ENCODE measurements at places on chromosomes 13 and 19.

DNA sequence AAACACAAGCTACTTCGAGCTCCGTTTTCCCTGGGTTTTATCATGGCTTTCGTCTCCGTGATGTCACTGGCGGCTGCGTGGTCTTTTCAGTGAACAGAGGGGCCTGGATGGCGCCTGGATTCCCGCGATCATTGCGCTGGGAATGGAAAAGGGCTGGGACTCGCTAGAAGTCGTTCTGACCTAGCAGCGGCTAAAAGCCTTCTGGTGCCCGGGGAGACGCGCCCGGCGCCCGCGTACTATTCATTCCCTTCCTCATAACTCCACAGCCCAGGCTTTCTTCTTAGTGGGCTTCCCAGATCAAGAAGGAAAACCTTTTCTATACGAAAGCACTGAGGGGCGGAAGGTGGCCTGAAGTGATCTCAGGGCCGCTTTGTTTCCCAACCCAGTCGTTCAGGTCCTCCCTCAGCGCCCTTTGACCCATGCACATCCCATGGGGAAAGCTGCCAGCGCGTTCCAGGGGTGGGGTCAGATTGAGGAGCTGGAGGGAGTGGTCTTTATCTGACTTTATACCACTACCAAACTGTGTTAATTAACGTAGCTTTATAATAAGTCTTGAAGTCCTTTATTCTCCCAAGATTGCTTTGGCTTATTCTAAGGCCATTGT is 96.6 kb downstream of the ELF1 start:
- no peaks in the 10 kb centered on the region for H3K36me3 ChIP-seq
- peaks cover 5% of the 10 kb centered on the region for H3K4me1 ChIP-seq
- no peak overlapping the region for H3K27ac ChIP-seq
- H3K4me3 ChIP-seq = no peak overlapping the region

DNA sequence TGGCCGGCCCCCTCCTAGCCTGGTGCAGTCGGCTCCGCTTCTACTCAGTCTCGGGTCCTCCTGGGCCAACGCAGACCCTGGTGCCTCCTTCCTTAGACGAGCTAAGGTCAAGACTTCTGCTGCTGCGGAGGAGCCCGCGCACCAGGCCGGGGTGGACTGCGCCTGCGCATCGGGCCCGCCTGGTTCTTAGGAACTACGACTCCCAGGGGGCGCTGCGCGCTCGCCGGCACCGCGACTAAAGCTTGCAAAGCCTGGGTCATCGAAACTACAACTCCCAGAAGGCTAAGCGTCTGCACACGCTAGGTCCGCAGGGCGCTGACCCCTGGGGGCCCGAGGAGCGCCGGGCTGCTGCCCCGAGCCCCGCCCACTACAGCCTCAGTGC is at the start of gene ZNF835:
Gene ZNF835, minus strand, starts transcription at position 145 of the 382 bp plus-strand sequence. CDS start 6,559 bp downstream, outside the sequence.
- peaks cover 29% of the 10 kb centered on the region for H3K4me1 ChIP-seq
- peak; percentile 93 for DNase-seq

DNA sequence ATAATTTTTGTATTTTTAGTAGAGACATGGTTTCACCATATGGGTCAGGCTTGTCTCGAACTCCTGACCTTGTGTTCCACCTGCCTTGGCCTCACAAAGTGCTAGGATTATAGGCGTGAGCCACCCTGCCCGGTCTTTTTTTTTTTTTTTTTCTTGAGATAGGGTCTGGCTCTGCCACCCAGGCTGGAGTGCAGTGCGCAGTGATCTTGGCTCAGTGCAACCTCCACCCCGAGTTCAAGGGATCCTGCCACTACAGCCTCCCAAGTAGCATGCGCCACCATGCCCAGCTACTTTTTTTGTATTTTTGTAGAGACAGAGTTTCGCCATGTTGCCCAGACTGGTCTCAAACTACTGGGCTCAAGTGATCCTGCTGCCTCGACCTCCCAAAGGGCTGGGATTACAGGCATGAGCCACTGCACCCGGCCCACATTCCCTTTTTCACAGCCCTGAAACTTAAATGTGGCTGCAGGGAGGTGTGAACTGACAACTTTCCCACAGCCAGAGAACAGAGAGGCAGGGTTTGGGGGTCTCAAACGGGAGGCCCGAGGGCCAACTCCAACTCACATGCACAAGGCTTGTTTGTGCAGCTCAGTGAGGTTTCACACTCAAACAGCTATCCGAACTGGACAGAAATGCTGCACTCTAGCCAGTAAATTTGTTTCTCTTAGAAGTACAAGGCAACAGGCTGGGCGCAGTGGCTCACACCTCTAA is 4.4 kb upstream of the S1PR5 start:
- no peak for DNase-seq
- no peak overlapping the region for H3K27ac ChIP-seq
- H3K4me3 ChIP-seq = no peak overlapping the region
- H3K36me3 ChIP-seq = no peaks in the 10 kb centered on the region

DNA sequence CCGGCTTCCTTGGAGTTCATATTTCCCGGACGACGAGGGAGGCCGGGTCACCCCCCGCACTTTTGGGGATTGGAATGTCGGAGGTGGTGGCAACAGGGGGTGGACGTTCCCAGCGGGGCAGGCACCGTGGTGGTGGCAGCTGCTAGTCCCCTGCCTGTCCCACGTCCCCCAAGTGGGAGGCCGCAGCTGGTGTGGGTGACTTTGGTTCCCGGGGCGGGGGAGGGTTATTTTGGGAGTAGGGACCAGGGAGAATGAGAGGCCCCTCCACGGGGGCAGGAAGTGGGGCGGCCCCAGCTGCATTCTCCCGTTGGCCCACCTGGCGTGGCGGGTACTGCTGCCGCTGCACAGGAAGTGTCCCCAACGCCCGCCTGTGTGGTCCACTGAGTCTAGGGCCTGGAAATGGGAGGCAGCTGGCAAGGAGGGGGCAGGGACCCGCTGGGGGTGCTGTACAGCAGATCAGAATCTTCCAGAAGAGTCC is 11.1 kb upstream of the PLIN3 start:
- H3K4me3 ChIP-seq = no peak overlapping the region
- peak overlapping the region; percentile 92 for H3K27ac ChIP-seq
- peaks cover 25% of the 10 kb centered on the region for H3K4me1 ChIP-seq
- no peaks in the 10 kb centered on the region for H3K36me3 ChIP-seq

DNA sequence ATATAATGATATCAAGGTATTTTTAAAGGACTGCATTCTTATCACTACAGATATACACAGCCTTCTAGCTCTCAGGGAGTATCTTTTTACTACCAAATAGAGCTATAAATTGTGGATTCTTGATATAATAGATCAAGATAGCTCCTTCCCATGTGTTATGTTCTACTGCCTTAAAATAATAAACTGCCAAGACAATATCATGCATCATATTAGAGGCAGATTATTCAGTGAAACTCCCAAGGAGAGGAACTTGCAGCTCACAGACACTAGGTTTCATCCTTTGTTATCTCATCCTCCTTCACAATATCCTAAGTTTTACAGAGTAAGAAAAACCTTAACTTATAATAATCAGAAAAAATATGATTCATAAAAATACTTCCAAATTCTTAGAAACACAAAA is 802.8 kb downstream of the DIAPH3 start:
- no peak overlapping the region for H3K27ac ChIP-seq
- H3K4me1 ChIP-seq = no peaks in the 10 kb centered on the region
- no peaks in the 10 kb centered on the region for H3K27me3 ChIP-seq
- no peak for DNase-seq
- no peak overlapping the region for H3K4me3 ChIP-seq
- H3K36me3 ChIP-seq = no peaks in the 10 kb centered on the region

GRCh38 chr19:30356951-30357579 is 15.1 kb upstream of the ZNF536 start:
- H3K4me3 ChIP-seq = no peak overlapping the region
- H3K4me1 ChIP-seq = peaks cover 29% of the 10 kb centered on the region
- peaks cover 3% of the 10 kb centered on the region for H3K36me3 ChIP-seq
- DNase-seq = no peak
- H3K27me3 ChIP-seq = no peaks in the 10 kb centered on the region

DNA sequence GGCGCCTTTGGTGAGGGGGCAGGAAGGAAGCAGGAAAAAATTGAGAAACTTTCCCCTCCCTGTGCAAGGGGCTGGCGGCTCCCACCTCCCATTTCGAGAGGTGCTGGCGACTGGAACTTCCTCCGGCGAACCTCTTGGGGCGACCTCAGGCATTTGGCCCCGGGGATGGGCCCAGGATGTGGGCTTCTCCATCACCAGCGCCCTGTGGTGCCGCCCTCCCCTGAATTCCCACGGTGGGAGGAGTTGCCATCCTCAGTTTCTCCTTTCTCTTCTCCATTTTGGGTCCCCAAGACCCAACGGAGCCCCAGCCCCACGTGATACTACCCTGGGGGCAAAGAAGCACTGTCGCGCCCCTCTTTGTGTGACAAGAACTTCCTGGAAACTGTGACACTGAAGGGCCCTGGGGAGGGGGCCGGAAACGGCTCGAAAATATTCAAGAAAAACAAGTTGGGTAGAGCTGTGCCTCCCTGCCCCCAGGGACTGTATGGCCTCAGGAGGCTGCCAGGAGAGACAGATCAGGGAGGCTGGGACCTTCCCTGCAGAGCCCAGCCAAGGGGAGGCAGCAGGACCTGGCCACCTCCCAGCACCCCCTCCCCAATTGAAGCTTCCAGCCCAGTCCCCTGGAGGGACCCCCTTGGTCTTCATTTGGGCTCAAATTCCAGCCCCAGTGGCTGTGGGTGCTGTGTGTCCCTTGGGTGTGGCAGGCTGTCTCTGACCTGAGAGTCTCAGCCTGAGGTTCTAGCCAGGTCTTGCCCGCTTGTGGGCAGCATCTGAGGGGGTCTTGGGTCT is 16.2 kb upstream of the AP1M2 start:
- H3K27ac ChIP-seq = peak overlapping the region; percentile 91
- peak overlapping the region; percentile 94 for H3K4me3 ChIP-seq
- H3K27me3 ChIP-seq = no peaks in the 10 kb centered on the region
- H3K36me3 ChIP-seq = peaks cover 3% of the 10 kb centered on the region
- H3K4me1 ChIP-seq = peaks cover 20% of the 10 kb centered on the region
- DNase-seq = peak; percentile 6

DNA sequence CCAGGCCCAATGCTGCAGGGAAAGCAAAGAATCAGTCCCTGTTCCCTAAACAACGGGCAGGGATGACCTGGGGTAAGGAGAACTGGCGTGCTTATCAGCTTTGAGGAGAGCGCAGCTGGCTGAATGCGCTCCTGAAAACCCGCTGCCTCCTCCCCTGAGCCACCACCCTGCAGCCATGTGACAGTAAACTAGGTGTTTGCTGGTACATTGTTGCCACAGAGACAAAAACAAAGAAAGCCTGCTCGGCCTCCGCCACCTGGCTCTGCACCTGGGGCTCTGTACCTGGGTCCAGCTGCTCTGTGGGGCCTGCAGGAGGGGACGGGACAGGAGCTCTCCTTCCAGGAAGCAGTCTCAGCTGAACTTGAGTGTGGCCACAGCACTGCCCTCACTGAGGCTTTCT is 21.8 kb downstream of the MCF2L start:
- peaks cover 28% of the 10 kb centered on the region for H3K4me1 ChIP-seq
- peaks cover 41% of the 10 kb centered on the region for H3K36me3 ChIP-seq
- no peak for DNase-seq
- H3K27ac ChIP-seq = no peak overlapping the region
- no peak overlapping the region for H3K4me3 ChIP-seq
- no peaks in the 10 kb centered on the region for H3K27me3 ChIP-seq

GRCh38 chr13:26442541-26442940 is 114.9 kb upstream of the WASF3 start:
- H3K36me3 ChIP-seq = no peaks in the 10 kb centered on the region
- no peak overlapping the region for H3K4me3 ChIP-seq
- H3K27ac ChIP-seq = no peak overlapping the region
- H3K27me3 ChIP-seq = no peaks in the 10 kb centered on the region

DNA sequence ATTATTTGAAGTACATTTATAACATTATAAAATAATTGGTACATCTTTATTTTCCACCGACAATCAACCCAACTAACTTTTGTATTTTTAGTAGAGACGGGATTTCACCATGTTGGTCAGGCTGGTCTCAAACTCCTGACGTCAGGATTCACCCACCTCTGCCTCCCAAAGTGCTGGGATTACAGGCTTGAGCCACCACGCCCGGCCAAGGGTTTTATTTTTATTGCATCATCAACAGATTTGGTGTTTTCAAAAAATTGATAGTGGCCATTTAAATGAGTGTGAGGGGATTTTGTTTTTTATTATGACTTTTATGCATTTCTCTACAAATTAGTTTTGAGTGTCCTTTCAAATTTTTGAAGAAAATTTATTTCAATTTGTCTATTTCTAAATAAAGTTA is 10.6 kb downstream of the ZNF726 start:
- H3K4me1 ChIP-seq = no peaks in the 10 kb centered on the region
- H3K36me3 ChIP-seq = peaks cover 5% of the 10 kb centered on the region
- H3K27me3 ChIP-seq = no peaks in the 10 kb centered on the region
- no peak overlapping the region for H3K4me3 ChIP-seq
- DNase-seq = no peak

DNA sequence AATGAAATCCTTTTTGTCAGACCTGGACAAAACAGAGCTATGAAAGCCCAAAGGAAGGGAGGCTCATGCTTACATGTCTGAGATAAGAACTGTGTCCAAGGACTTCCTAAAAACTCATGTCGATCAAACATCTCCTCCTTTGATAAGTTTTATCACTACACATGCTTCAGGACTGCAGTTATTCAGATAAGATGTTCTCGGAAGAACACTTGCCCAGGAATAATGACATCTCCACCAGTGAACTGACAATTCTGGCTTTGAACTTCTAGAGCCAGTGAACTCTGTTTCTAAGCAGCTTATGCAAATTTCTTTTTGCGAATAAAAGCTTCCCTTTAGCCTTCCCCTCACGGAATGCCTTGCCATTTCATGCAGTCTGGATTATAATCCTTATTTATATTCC is 561.6 kb downstream of the TBC1D4 start:
- H3K4me3 ChIP-seq = no peak overlapping the region
- H3K36me3 ChIP-seq = no peaks in the 10 kb centered on the region
- no peaks in the 10 kb centered on the region for H3K27me3 ChIP-seq
- DNase-seq = no peak
- H3K4me1 ChIP-seq = no peaks in the 10 kb centered on the region

- peaks cover 27% of the 10 kb centered on the region for H3K36me3 ChIP-seq
- H3K4me3 ChIP-seq = no peak overlapping the region
- H3K4me1 ChIP-seq = peaks cover 88% of the 10 kb centered on the region
- no peak overlapping the region for H3K27ac ChIP-seq
- no peaks in the 10 kb centered on the region for H3K27me3 ChIP-seq
Observed at GRCh38 chr19:18504886-18505610, 16.8 kb downstream of the ELL start.

GRCh38 chr13:88862095-88862620 is 1191.0 kb downstream of the SLITRK5 start:
- no peak overlapping the region for H3K4me3 ChIP-seq
- DNase-seq = no peak
- H3K36me3 ChIP-seq = no peaks in the 10 kb centered on the region
- H3K27ac ChIP-seq = no peak overlapping the region
- no peaks in the 10 kb centered on the region for H3K4me1 ChIP-seq

GRCh38 chr13:36772853-36773252 is 46.2 kb upstream of the RFXAP start:
- H3K36me3 ChIP-seq = no peaks in the 10 kb centered on the region
- no peak overlapping the region for H3K27ac ChIP-seq
- H3K4me1 ChIP-seq = no peaks in the 10 kb centered on the region
- DNase-seq = no peak
- H3K27me3 ChIP-seq = no peaks in the 10 kb centered on the region

DNA sequence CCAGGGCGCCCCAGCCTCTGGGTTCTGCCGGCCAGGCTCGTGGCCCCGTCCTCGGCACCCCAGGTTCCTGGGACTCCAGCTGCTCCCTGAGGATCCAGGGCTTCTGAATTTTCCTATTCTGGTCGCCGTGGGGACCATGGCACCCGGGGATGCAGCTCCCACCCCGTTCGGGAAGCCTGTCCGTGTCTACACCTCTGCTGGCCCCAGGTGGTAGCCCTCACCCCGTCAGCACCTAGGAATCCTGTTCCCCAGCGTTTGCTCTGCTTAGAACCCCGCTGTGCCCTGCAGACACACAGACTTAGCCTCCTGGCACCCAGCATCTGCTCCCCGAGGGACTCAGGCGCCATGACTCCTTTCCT is 960 bp downstream of the PPFIA3 start:
- no peak overlapping the region for H3K4me3 ChIP-seq
- DNase-seq = no peak
- peaks cover 40% of the 10 kb centered on the region for H3K4me1 ChIP-seq

All from spinal cord (tissue), 10 donors.